Kidney (tissue), 22 donors: ENCODE measurements at places on chromosomes 1 and 21. TPM values are rescaled to one million over a fixed set of nuclear protein-coding genes. Genes with fewer than 3 reads are reported as not detected.

DNA sequence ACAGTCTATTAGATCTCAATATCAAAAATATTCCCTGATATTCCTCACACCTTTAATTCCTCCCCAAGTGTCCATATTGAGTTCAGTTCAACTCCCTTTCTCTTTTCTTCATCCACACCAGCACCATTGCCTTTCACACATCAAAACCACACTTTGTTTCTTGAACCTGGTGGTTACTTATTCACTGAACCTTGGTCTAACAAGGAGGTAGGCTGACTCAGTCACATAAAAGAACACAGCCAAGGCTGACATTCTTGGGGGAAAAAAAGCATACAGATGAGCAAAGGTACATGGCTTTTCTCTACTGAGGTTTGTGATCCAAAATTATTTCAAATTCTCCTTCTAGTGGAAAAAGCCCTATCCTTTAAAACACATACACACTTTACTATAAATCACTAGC, 131.7 kb upstream of the USH2A start:
- no peaks in the 10 kb centered on the region for H3K27me3 ChIP-seq
- no peak overlapping the region for H3K27ac ChIP-seq
- no peak overlapping the region for H3K4me3 ChIP-seq

DNA sequence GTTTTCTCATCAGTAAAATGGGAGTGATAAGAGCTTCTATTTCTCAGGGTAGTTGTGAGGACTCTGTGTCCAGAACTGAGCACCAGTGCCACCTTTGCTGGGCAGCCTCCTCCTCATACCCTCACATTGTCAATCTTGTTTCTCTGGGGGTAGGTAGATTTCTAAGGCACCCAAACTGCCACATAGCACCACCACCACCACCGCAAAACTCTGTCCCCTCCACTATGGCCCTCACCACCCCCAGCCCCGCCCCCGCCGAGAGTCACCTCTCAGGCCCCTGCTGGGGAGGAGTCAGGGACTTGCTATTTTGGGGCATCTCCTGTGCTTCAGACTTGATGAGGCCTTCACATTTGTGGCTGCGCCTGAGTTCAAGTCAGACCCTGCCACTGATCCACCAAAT, 549.2 kb downstream of the PTPRU start:
- H3K27me3 ChIP-seq: no peaks in the 10 kb centered on the region
- H3K27ac ChIP-seq: no peak overlapping the region

Gene RGS16
- total RNA-seq: 4.2 TPM

DNA sequence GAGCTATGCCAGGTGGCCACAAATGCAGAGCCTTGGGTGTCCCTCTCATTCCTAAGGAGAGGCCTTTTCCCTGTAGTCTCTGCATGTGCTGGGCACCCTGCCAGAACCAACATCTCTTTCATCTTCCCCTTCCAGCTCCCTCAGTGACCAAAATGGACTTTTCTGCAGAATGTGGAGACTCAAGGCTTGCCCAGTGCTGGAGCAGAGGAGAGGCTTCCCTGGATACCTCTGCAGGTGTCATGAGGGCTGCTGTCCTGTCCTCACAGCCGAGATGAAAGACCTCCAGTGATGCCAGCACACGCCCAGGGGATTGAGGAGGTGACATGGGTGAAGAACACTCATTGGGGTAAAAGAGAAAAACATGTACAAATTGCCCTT, 347.0 kb upstream of the AJAP1 start:
- no peak for DNase-seq
- H3K4me1 ChIP-seq: no peaks in the 10 kb centered on the region
- no peak overlapping the region for H3K4me3 ChIP-seq

Gene MOV10
- 62.5 TPM for total RNA-seq

Gene CHI3L1
- 49.5 TPM for total RNA-seq

Gene COL8A2
- total RNA-seq: 6.4 TPM

Gene HDGF
- 198 TPM for total RNA-seq

Gene C1orf53
- total RNA-seq: 8.4 TPM

DNA sequence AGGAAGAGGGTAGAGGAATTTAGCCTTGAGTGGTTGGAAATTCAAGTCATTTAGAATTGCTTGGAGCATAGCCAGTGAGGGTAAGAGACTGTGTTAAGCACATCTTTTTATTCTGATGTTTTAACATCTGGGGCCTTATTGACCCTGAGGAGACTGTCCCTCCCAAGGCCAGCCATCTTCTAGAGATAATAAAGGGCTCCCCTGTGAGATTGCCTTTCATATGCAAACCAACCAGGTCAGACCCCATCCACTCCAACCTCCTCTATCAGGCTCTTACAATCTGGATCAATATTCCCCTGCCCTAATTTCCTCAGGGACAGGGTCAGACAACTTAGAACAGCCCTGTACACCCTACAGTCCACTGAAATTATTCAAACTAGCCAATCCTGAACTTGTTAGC, 93.8 kb downstream of the ATP1B1 start:
- H3K27me3 ChIP-seq: no peaks in the 10 kb centered on the region
- no peak overlapping the region for H3K27ac ChIP-seq
- no peak overlapping the region for H3K4me3 ChIP-seq
- no peak for DNase-seq
- no peaks in the 10 kb centered on the region for H3K4me1 ChIP-seq
- no peaks in the 10 kb centered on the region for H3K36me3 ChIP-seq

Gene RGS1
- 50.2 TPM for total RNA-seq

GRCh38 chr1:34714386-34714785, 40.5 kb upstream of the GJB5 start:
- no peaks in the 10 kb centered on the region for H3K4me1 ChIP-seq
- no peak overlapping the region for H3K27ac ChIP-seq
- no peaks in the 10 kb centered on the region for H3K27me3 ChIP-seq
- no peak for DNase-seq

Gene GJB5
- not detected for total RNA-seq

Gene AMY1B
- not detected for total RNA-seq

DNA sequence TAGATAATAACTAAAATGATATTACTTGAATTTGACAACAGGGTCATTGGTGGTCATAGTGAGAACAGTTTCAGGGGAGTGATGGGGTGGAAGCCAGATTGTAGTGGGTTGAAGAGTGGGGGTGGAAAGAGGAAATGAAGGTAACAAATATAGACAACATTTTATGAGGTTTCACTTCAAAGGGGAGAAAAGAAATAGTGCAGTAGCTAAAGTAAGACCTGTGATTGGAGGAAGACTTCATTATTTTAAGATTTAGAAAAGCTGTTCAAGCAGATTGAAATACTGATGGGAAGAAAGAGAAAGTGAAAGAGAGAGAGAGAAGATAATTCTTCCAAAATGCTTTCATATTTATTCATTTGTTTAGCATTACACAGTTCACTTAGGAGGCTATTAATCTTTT, 52.0 kb upstream of the KCNA3 start:
- H3K27me3 ChIP-seq: no peaks in the 10 kb centered on the region
- no peak overlapping the region for H3K4me3 ChIP-seq
- no peak for DNase-seq
- H3K4me1 ChIP-seq: no peaks in the 10 kb centered on the region
- no peaks in the 10 kb centered on the region for H3K36me3 ChIP-seq

Gene SYT14
- total RNA-seq: 1.3 TPM

GRCh38 chr1:22611530-22611947, 24.9 kb upstream of the C1QA start:
- H3K27me3 ChIP-seq: peaks cover 2% of the 10 kb centered on the region
- H3K4me3 ChIP-seq: no peak overlapping the region
- H3K36me3 ChIP-seq: no peaks in the 10 kb centered on the region
- H3K27ac ChIP-seq: no peak overlapping the region

DNA sequence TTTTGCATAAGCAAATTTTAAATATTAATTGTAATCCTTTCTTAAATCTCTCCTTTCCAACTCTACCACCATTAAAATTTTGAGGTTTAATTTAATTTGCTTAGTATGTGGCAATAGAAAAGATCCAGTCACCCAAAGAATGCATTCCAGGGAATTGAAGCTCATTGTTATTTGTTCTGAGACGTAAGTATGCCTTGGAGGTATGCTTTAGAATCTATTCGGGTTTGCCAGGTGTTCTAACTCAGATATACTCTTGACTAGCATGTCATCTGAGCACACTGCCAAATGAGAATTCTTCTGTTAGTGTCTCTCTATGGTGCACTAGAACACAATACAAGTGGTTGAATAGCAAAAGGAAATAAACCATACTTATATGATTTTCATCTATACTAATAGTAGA, 813.6 kb upstream of the ADGRL2 start:
- no peaks in the 10 kb centered on the region for H3K27me3 ChIP-seq
- DNase-seq: no peak
- H3K4me3 ChIP-seq: no peak overlapping the region
- no peak overlapping the region for H3K27ac ChIP-seq

Gene KIRREL1
- 54.9 TPM for total RNA-seq

DNA sequence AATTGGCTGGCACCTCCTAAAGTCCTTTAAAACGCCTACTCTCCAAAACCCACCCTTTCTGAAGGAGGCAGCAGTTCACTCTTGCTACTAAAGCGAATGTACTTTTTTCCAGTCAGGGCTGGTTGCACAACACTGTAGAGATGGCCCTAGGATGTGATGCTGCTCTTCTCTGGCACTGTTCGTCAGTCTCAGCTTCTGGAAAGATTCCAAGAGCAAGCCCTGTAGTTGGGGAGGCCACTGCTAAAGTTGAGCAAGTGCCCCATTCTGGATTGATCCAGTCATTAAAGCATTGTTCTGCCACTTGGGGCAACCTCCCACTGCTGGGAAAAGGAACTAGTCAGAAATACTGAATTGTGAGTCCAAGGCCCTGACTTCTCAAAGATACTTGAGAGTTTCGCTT, 28.5 kb upstream of the KCNQ4 start:
- H3K27me3 ChIP-seq: no peaks in the 10 kb centered on the region
- H3K27ac ChIP-seq: peak overlapping the region; percentile 20

Gene KIF26B
- 10.7 TPM for total RNA-seq

DNA sequence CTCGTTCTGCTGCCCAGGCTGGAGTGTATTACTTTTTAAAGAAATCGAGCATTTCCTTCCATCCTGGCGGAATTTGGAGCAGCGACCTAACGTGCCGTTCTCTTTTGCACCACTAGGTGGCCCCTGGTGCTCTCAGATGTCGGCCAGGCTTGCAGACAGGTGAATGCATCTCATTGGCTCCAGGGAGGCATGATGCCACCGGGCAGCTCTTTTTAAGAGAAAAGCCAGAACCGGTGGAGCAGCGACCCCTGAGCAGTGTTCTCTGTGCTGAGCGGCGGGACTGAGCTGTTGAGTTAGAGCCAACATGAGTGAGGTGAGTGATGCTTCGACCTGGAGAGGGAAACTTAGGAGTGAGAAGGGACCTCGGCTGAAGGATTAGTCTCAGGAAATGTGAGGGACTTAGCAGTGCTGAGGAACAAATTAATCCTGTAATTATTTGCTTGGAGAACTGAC, at the start of gene PCP4:
TSS of gene PCP4 (plus strand) at position 241 of the 453 bp plus-strand sequence. CDS start at position 305, 64 bp downstream.
- H3K27ac ChIP-seq: no peak within 1 kb of the TSS
- peaks cover 18% of the 10 kb centered on the region for H3K4me1 ChIP-seq
- no peaks in the 10 kb centered on the region for H3K36me3 ChIP-seq
- peak; percentile 83 for DNase-seq

- no peaks in the 10 kb centered on the region for H3K36me3 ChIP-seq
- H3K27ac ChIP-seq: no peak overlapping the region
- peaks cover 32% of the 10 kb centered on the region for H3K4me1 ChIP-seq
- no peak overlapping the region for H3K4me3 ChIP-seq
Observed at GRCh38 chr1:54583871-54584270, 35.8 kb downstream of the ACOT11 start.

- no peaks in the 10 kb centered on the region for H3K27me3 ChIP-seq
- DNase-seq: no peak
- H3K4me1 ChIP-seq: no peaks in the 10 kb centered on the region
Observed at GRCh38 chr1:111658622-111659021, 39.0 kb downstream of the RAP1A start.

DNA sequence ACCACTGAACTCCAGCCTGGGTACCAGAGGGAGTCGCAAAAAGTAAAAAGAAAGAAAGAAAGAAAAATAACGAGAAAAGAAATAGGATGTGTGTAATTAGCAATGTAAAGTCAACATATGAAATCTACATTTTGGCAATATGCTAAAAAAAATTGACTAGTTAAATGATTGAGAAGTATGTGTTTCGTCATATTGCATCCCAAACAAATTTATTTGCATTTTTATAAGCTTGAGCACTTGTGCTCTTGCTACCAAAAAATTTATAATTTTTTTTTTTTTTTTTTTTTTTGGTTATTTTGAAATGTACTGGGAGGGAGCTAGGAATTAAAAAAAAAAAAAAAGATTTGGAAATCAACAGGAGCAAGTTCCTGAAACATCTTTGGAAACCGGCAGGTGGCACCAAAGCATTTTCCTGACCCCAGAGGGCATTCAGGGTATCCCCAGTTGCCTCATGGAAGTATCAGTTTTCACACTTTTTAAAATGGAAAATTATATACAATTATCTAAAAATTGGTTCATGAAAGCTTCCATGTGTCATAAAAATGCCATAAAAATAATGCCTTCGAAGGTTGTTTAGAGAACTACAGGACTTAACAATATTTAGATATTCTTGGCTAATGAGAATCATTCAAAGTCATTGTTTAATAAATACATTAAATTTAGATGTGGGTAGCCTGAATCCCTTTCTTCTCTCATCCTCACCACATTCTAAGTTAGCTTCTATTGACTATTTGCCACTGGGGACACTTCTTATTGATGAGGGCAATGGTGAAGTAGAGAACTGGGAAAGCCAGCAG, 4.8 kb upstream of the HEATR1 start:
- H3K27ac ChIP-seq: no peak overlapping the region
- H3K27me3 ChIP-seq: no peaks in the 10 kb centered on the region
- H3K4me3 ChIP-seq: no peak overlapping the region
- H3K4me1 ChIP-seq: no peaks in the 10 kb centered on the region

GRCh38 chr1:229411434-229412055, 22.3 kb downstream of the ACTA1 start:
- H3K4me3 ChIP-seq: no peak overlapping the region
- no peak overlapping the region for H3K27ac ChIP-seq
- peaks cover 3% of the 10 kb centered on the region for H3K27me3 ChIP-seq
- no peak for DNase-seq

- no peak for DNase-seq
- H3K4me3 ChIP-seq: no peak overlapping the region
- H3K27me3 ChIP-seq: no peaks in the 10 kb centered on the region
- no peaks in the 10 kb centered on the region for H3K4me1 ChIP-seq
- H3K27ac ChIP-seq: no peak overlapping the region
- H3K36me3 ChIP-seq: no peaks in the 10 kb centered on the region
Observed at GRCh38 chr1:188343914-188344313, 1515.2 kb downstream of the PLA2G4A start.

Gene TMEM54
- 45.9 TPM for total RNA-seq
